NT2/D1 (cell line): ENCODE measurements at places on chromosomes 3 and 15.

DNA sequence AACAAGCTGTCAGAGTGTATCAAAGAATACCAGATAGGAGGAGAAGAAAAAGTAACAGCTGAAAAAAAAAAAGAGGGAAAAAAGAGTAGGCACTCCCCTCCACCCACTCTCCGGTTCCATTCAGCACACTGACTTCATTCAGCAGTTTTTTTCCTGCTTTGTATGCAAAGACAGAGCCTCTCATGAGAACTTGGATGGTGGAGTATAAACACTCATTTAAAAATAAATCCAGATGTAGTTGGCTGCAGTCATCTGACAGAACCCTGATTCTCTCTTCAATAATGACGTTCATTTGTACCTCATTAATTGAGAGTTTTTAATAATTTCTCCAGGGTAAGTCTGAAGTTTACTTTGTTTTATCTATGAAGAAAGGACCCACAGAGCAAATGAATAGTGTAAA, 81.0 kb downstream of the TMEM108 start:
- DNase-seq: no peak

DNA sequence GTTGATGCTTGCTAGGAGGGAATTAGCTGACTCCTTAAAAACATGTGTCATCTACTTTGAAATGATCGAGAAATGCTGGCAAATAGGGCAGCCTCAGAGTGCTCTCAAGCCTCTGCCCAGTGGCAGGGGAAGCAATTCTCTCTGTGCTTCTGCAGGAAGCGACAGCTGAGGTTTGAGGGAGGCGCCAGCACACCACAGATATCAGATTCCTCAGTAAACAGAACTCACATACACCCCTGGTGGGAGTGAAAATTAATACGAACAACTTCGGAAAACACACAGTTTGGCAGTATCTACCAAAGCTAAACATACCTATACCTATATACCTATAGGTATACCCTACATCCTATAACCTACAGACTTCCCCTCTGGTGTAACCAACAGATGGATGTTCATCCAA, 61.3 kb downstream of the NSMCE3 start:
- DNase-seq: no peak

DNA sequence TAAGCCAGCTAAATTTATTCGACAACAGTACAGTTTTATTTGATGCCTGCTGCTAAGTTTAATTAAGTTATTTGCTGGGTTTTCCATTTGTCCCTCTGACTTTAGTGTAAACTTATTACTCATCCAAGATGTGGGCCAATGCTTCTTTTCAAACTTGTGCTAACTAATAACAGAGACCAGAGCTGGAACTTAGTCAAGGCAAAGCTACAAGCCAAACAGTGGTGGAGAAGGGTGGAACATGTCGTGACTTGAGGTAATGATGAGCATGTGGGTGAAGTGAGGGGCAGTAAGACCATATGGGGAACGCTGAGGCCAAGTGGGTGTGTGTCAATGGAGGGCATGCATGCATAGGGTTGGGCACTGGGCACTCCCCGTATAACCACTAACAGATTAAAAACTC, 63.9 kb downstream of the NMD3 start:
- DNase-seq: no peak

- no peak for DNase-seq
Observed at GRCh38 chr15:31555022-31555421, 228.4 kb downstream of the KLF13 start.

DNA sequence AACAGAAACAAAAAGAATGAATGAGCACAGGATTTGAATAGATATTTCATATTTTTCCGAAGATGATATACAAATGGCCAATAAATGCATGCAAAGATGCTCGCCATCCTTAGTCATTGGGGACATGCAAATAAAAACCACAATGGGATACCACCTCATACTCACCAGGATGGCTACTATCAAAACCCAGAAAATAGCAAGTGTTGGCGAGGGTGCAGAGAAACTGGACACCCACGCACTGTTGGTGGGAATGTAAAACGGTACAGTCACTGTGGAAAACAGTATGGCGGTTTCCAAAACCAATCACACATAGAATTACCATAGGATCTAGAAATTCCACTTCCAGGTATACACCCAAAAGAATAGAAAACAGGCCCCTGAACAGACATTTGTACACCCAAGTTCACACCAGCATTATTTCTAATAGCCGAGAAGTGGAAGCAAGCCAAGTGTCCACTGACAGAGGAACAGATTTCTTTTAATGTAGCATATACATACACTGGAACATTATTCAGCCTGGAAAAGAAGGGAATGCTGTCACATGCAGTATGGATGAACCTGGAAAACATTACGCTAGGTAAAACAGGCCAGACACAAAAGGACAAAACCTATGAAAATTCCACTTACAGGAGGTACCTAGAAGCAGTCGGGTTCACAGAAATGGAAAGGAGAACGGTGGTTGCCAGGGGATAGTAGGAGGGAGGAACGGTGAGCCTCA, 3.6 kb downstream of the RNF168 start:
- no peak for DNase-seq

DNA sequence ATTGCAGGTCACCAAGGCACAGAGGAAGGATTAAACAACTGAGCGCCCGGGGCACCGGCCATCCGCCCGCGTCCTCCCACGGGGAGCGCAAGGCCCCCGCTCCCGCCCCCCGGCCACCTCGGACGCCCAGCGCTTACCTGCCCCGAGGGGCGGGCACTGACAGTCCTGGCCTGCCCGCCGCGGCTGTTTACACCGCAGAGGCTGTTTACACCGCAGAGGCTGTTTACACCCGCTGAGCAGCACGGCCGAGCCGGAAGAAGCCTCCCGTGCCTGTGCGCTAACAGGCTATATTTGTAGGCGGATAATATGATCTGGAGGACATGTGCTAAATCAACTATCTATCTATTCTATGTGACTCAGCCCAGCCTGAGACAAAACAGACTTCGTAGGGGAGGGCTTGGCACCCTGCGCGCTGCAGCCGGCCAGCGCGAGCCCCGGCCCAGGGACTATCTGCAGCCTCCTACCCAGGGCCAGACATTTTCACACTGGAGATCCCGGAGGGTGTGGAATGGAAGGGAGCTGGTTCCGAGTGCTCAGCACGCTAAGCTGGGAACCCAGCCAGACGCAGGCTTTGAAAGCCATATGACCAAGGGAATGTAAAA, at the start of gene LRRC2:
Gene LRRC2 (minus strand): TSS at position 263 of the 602 bp plus-strand sequence. CDS start 14,711 bp downstream, outside the sequence.
- no peak for DNase-seq

DNA sequence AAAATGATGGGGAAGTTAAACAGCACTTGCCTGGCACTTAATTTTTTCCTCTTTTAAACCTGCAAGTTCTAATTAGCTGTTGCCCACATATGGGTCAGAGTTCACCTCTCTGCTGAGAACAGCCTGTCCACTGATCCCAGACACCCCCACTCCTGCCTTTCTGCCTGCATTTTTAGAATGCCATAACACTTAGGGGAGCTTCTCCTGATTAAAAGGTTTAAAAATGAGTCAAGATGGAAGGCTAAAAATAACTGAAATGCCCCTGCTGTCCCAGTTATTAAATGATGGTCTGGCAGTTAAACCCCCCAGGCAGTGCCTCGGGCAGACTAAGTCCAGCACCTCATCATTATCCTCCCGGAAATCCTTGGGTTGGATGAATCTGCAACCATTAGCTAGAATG, 913.6 kb upstream of the ARPP21 start:
- DNase-seq: no peak

- no peak for DNase-seq
Observed at GRCh38 chr3:134076851-134077250, 47.1 kb upstream of the SLCO2A1 start.

DNA sequence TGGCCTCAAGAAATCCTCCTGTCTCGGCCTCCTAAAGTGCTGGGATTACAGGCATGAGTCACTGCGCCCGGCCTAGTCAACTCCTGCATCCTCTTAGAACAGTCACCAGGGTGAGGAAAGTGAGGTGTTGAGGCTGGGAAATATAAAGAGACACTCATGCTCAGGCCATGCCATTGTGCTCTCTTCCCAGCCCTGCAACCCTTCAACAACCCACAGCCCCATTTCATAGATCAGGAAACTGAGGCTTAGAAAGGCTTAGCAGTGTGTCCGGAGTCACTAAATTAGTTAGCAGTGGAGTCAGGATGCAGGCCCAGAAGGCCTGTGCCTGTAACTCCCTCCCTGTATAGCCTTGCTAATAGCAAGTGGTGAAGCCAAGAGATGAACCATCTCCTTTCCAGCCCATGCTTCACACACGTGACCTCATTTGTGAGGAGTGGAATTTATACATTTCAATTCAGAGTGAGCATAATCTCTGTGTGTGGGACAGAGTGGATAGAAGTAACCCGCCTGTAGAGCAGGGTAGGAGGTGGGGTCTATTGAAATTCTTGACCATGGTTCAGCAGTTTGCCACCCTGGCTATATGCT, 51.7 kb upstream of the USP3 start:
- no peak for DNase-seq

- DNase-seq: no peak
Observed at GRCh38 chr15:86588413-86588812, 508.7 kb downstream of the AGBL1 start.

DNA sequence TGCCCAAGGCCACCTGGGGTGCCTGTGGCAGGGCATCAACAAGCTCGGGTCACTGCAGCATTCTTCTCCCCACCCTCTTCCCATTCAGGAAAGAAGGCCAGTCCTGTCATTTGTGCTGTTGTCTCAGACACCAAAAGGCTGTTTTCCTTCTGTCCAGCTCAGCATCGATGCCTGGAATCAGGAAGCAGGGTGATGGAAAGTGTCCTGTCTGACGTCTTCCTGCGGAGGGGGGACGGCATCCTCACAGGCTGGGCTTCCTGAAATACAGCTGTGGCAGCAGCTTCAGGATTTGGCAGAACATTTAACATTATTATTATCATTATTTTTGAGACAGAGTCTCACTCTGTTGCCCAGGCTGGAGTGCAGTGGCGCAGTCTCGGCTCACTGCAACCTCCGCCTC, 33.0 kb upstream of the ANKDD1A start:
- no peak for DNase-seq

- DNase-seq: no peak
Observed at GRCh38 chr15:28094732-28095521, 4.2 kb downstream of the OCA2 start.

DNA sequence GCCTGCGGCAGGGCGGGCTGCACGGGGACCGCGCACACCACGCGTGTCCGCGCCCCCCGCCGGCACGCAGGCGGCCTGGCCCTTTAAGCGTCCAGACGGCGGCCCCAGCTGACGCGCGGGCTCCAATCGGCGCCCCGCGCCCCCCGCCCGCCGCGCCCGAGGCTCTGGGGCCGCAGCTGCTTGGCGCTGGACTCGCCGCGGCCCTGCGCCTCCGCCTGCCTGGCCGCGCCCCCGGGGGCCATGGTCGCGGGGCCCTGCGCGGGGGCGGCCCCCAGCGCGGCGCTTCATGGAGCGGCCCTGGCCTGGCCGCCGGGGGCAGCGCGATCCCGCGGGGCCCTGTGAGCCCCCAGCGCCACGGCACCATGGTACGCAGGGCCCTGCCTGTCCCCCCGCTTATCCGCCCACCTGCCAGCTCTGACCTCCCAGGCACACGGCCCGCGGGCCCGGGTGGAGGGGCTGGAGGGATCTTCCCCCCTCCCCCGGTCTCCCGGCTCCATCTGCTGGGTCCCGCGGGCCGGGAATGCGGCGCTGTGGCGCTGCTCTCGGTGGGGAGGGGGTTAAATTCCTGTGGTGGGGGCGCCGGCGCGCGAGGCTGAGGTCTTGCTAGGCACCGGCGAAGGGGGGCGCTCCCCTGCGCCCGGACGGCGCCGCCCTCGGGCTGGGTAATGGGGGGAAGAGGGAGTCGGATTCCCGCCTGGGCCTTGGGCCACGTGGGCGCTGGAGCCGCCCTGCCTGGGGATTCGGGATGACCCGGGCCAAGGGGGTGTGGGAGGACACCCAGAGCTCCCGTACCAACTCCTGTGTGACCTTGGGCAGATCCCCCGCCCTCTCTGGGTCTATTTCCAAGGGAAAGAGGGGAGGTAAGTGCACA, 1.1 kb downstream of the ZBTB47 start:
- DNase-seq: peak; percentile 84

GRCh38 chr3:195101001-195101583, 169.9 kb downstream of the XXYLT1 start:
- DNase-seq: no peak

GRCh38 chr3:99665017-99665416, 26.6 kb downstream of the COL8A1 start:
- DNase-seq: no peak

DNA sequence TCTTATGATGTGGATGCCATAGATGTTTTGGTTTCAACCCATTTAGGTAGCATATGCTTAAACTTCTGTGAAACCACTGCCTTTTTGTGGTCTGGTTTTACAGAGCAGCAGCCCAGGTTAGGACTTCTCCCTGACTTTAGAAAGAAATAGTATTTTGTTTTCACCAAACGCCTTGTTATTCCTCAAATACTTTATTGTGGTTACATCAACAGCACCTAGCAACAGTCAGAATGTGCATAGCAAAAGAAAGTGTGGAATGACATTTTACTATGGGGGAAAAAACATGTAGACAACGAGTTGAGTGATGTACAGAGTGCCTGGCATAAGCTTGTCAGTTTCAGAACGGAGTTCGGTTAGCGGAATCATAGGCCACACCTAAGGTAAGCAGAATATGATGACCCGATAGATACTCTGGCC, 159.2 kb downstream of the TPRG1 start:
- DNase-seq: no peak

- no peak for DNase-seq
Observed at GRCh38 chr3:95002438-95003046, 939.7 kb downstream of the NSUN3 start.

DNA sequence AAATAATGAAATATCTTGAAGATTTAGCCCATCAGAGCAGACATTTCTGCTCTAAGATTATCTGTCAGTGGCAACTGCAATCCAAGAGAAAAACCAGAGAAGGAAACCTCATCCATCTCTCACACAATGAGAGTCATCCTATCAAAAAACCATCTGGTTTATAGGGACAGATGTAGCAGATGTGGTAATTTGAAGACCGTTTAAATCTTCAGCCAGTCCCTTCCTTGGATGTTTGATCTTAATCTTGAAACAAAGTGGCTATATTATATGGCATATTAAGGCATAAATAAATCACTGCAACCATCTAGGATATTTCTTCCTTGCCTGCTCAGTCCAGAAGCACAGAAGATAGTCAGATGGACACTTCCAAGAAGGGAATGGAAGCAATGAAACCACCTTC, 305.3 kb downstream of the MAGI1 start:
- no peak for DNase-seq
